ENCODE measurements at places on chromosomes 5 and 9. TPM values are rescaled to one million over a fixed set of nuclear protein-coding genes. Genes with fewer than 3 reads are reported as not detected.

C5orf52 gene
- total RNA-seq, result not detected

DNA sequence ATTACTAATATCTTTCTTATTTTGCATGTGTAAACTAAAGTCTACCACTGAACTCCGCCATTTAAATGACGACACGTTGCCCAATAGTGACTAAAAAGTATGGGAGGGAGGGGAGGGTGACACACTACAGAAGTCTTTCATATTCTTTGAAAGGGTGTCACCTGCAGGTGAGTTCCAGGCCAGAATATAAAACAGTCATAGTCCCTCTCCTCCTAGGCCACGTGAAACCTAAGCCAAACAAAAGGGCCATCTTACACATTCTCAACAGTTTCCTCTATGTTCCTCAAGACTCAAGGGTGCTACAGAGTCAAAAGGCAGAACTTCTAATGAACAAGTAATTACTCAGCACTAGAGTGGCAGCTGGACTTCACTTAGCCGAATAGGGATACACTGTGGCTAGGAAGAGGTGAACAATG is 6.4 kb downstream of the CEMIP2 start:
- no peak for DNase-seq

- no peak for DNase-seq
Observed at GRCh38 chr9:111632060-111632459, 926 bp downstream of the DNAJC25 start.

GRCh38 chr9:114207034-114207810 is 51.9 kb downstream of the COL27A1 start:
- no peak for DNase-seq

GRCh38 chr5:61299261-61299681 is 32.8 kb upstream of the ZSWIM6 start:
- no peak for DNase-seq

- DNase-seq, result no peak
Observed at GRCh38 chr5:136162008-136162407, 29.4 kb downstream of the SMAD5 start.

OR1L1 gene
- not detected for total RNA-seq

- DNase-seq, result no peak
Observed at GRCh38 chr5:65672796-65673195, 48.0 kb downstream of the SHLD3 start.

- DNase-seq, result no peak
Observed at GRCh38 chr9:22158927-22159346, 149.8 kb upstream of the CDKN2B start.

GRCh38 chr5:170226661-170227060 is 6.1 kb upstream of the C5orf58 start:
- no peak for DNase-seq

OR1J4 gene
- not detected for total RNA-seq

GRCh38 chr5:71533615-71534014 is 53.5 kb upstream of the MCCC2 start:
- no peak for DNase-seq

DNA sequence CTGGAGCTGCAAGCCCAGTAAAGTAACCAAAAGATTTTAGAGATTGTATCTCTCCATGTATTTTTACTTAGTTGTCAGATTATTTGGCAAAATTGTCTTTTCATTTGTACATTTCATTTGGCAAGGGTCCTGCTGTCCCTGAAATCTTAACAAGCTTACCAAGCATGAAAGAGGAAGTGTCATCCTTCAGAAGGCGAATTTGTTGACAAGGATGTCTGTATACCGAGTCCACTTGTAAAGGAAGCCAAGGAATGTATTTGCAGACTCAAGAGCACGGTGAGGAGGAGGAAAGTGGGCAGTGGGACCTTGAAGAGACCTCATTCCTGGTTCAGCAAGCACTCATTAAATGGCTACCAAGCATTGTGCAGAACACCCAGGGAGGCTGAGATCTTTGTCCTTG is 7.5 kb upstream of the OTULINL start:
- DNase-seq, result no peak

BTNL3 gene
- total RNA-seq, result not detected

- DNase-seq, result peak; percentile 1
Observed at GRCh38 chr5:162068412-162068811, 839 bp downstream of the GABRG2 start.

DNA sequence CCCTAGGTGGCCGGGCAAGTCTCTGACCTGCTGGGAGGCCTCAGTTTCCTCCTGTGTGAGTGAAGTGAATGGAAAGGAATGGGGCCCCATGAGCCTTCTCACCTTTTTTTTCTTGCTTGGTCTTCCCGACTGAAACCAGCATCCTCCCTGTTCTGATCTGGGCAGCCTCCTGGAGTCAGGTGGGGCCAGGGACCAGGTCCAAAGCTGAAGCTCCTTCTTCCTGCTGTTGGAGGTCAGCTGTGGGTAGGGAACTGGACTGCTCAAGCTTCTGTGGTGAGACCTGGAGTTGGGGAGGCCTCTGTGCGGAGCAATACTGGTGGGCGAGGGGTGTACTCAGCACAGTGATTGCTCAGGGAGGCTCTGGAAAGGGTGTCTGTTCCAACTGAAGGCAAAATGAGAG is 99.7 kb downstream of the PCSK1 start:
- no peak for DNase-seq

- DNase-seq, result no peak
Observed at GRCh38 chr5:39224196-39224761, 4.9 kb upstream of the FYB1 start.

GRCh38 chr9:134549336-134549735 is 92.3 kb upstream of the COL5A1 start:
- DNase-seq, result no peak

DNA sequence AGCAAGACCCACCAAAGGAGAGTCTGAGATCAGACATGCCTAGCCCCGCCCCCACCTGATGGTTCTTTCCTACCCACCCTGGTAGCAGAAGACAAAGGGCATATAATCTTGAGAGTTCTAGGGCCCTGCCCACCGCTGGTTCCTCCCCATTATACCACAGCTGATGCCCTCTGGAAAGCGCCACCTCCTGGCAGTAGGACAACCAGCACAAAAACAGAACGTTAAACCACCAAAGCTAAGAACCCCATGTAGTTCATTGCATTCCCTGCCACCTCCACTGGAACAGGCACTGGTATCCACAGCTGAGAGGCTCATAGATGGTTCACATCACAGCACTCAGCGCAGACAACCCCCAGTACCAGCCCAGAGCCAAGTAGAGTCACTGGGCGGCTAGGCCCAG is 81.2 kb upstream of the TRPC7 start:
- no peak for DNase-seq

DNA sequence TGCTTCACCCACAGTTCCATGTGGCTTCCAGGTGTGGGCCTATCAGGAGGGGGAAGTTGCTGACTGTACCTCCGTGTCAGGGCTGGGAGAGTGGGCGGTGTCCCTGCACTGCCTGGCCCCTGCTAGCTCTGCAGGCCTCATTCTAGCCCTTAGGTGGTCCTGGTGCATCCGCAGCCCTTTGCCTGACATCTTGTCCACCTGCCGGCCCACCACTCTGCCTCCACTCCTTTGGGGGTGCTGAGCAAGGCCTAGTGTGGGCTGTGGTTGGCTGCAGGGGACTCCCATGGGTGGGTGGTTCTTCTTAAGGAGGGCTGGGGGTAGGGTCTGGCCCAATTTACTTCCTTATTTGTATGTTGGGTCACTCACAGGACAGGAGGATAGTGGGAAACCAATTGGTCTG is 66.9 kb downstream of the HSPA4 start:
- DNase-seq, result no peak

INSL6 gene
- not detected for total RNA-seq

CNTNAP3 gene
- 4.2 TPM for total RNA-seq

DNA sequence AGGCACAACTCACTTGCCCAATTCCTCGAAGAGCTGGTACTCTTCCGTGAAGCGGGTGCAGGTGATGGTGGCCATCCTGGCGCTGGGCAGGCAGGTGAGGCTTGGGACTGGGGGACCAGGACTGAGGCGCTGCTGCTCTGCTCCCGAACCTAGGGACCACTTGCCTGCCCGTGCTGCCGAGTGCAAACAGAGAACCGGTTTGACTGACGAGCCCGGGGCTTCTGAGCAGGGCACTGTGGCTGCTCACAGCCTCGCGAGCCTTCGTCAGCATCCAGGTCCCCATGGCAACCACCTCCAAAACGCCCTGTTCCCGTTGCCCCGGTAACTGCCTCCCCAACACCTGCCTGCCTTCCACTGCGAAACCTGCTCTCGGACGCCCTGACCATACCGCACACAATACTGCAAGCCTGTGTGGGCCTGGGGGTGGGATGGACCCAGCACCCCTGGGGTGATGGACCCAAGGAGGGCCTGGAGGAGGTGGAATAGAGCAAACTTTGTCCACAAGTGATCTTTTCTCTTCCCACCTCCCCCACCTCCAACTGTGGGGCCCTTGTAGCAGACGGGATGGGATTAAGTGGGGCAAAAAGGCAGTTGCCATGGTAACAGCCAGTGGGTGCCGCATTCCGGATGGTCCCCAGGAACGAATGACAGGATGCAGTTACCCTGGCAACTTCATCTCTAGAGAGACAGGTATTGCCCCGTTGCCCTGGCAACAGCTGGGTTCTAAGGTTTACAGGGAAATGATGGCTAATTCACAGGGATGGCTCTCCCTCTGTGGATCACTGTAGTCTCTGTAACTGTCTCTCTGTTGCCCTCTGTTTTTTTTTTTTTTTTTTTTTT is at the start of gene CAMK2A:
Gene CAMK2A, minus strand, starts transcription at position 223 of the 840 bp plus-strand sequence. Its CDS starts 148 bp downstream, at position 75.
- no peak for DNase-seq

DNA sequence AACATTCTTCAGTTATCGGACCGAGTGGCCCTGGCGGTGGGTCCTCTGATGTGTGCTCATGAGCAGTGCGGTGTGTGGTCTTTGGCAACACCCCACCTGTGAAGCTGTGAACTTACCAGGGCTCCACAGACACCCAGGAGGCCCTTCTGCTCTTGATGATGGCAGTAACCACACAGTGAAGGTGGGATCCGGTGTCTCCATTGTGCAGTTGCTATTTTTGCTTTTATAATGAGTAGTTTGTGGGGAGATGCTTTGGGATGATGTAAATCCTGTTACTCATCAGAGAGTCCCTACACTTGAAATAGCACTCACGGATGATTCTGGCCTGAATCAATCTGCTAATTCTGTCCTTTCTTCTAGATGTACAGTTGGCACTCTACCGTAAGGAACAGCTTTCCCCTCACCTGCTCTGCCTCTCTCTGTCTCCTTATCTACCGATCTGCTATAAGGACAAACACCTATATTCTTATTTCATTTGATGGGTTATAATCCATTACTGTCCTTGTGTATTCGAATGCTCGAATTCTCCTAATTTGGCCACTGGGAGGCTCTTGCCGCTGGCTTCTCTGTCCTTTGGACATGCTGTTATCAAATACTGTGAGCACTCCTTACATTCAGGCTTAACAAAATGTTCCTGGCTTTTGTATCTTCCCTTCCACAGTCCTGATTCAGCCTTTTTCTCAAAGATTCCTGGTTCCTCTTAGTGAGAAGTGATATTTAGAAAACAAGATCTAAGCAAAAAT is 20.2 kb downstream of the ATPSCKMT start:
- no peak for DNase-seq

DNA sequence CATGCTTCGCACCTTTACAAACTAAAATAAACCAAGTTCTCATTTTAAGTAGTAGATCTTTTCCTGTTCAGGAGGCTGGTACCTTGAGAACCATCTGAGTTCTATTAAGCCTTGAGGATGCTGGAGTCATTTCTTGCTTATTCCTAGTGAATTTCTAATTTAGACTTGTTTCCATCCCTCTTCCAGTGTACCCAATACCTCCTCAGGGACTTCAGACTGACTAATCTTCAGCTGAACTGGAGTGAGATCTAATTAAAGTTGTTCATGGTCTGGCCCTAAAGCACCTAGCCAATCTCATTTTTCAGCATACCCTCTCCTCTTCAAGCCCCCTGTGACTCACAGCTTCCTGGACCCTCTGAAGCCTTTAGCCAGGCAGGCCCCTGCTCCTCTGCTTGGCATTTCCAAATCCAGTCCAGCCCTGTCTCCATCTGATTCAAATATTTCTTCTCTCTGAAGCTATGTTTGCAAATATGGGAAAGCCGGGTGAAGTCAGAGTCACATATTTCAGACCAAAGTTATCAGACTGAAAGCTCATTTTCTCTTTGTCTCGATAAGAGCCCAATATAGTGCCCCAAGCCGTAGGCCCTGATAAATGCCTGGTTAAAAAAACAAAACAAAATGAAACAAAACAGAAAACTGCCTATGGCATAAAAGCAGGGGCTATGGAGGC is 19.4 kb upstream of the TNFSF15 start:
- no peak for DNase-seq
